ENCODE measurements at places on chromosomes 12 and 14.
A peak's percentile ranks its signal among the peaks of the same experiment; 100 is the strongest.

DNA sequence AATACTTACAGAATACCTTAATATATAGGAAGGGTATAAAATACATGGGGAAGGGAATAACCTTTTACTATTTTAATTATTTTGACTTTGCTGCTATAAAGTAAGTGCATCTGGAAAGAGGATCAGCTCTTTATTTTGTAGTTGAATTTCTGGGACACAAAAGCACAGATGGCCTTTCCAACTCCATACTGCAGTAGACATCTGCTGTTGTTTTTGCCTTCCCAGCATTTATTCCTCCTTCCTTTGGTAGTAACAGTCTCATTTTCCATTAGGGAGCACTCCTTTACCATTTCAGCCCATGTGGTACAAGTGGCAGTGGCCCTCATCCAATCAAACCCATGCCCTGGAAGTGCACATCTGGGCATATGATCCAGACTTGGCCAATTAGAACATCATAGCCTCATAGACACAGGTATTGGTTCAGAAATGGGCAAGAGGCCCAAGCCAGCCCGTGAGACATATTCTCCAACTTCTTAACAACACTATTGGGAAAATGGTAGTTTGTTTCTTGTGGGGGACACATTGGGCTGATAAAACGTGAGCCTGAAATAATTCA lies 64.8 kb upstream of the YARS2 start:
- no peak for DNase-seq

DNA sequence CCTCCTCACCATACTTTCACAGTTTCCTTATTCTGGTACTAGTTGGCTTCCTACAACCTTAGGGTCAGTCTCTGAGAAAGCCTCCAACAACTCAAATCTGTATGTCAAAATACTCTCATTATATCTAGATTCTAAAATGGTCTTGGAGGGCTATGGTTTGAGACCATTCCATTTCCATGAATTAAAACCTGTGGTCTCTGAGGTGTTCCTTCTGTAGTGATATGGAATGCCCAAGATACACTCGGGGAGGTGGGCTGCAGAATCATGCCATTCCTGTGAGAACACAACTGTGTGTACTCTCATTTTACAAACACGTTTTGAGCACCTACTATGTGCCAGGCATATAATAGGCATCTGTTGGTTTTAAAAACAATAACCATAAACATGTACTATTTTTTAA lies 74.0 kb downstream of the FERMT2 start:
- DNase-seq: no peak

- no peak for DNase-seq
Measured at GRCh38 chr12:109758426-109759420, 45.1 kb downstream of the FAM222A start.

- DNase-seq: no peak
Measured at GRCh38 chr14:95323917-95324316, 4.2 kb upstream of the CLMN start.

GRCh38 chr12:109621211-109621694 lies 47.7 kb downstream of the MVK start:
- no peak for DNase-seq

GRCh38 chr12:63206909-63207308 lies 55.9 kb upstream of the AVPR1A start:
- DNase-seq: no peak

GRCh38 chr12:79954037-79954610 lies 19.2 kb upstream of the PPP1R12A start:
- DNase-seq: no peak

DNA sequence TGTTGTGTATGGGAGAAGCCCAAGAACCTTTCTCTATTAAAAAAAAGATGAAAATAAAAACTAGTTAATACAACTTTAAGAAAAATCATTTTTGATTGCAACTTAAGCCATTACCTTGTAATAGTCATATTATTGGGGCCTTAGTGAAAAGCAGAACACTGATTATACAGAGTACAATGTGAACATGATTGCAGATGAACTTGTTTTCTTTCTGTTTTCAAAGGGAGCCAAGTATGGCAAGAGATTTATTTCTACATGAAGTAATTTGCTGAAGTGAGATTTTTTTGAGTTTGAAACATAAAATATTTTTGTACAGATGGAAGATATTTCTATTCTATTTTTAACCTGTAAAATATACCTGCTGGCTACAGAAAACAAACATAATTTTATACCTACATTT lies 104.9 kb downstream of the GPR135 start:
- DNase-seq: no peak

- peak; percentile 55 for DNase-seq
Measured at GRCh38 chr12:57093415-57094207, 4.7 kb downstream of the NAB2 start.

DNA sequence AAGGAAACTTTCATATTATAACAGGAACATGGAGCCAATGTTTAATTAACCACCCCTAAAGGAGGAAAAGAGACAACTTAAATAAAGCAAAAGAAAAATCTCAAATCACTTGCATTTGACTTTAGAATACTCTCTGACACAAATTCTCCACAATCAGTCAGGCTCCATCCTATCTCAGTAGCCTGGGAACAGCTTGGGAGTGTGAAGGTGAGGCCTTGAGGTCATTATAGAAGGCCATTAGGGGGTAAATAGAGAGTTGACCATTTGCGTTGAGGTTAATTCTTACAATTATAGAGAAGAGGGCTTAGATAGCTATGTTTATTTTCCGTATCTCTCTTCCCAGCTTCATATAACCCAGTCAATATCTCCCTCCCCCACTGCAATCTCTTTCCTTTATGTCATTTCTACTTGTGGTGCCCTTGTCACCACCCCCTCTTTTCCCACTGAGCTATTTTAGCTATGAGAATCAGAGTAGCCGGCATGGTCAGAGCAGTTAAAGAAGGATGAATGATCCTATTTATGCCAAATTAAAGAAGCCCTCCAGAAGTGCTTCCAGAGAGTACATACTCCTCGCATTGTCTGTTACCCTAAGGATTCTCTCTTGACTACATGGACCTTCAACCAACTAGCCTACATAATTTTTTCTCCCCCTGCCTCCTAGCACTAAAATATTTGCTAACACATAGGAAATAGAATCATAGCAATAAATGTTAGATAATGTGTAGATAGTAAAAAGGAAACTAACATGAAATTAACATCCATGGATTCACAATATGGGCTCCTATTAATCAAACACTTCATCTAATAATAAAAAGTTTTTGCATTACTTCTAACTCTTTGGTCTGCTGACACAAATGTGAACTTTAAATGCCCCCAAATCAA lies 135.2 kb upstream of the KRR1 start:
- DNase-seq: no peak

- DNase-seq: no peak
Measured at GRCh38 chr12:7856516-7856915, 16.2 kb downstream of the SLC2A14 start.

DNA sequence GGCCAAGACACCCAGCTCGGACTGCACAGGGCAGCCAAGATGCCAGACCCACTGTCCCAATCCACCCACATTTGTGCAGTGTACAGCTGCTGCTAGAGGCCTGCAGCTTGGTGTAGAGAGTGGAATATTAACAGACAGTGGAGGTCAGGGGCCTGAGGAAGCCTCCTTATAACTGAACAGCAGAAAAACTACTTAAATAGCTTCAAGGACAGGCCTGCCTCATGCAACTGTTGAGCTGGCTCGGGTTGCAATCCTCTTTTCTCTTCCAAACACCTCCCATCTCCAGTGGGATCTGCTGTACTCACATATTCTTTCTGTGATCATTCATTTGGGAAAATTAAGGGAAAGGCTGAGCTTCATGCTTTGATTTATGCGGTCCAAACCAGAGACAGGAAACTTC lies 1043.2 kb upstream of the TMEM132C start:
- no peak for DNase-seq

DNA sequence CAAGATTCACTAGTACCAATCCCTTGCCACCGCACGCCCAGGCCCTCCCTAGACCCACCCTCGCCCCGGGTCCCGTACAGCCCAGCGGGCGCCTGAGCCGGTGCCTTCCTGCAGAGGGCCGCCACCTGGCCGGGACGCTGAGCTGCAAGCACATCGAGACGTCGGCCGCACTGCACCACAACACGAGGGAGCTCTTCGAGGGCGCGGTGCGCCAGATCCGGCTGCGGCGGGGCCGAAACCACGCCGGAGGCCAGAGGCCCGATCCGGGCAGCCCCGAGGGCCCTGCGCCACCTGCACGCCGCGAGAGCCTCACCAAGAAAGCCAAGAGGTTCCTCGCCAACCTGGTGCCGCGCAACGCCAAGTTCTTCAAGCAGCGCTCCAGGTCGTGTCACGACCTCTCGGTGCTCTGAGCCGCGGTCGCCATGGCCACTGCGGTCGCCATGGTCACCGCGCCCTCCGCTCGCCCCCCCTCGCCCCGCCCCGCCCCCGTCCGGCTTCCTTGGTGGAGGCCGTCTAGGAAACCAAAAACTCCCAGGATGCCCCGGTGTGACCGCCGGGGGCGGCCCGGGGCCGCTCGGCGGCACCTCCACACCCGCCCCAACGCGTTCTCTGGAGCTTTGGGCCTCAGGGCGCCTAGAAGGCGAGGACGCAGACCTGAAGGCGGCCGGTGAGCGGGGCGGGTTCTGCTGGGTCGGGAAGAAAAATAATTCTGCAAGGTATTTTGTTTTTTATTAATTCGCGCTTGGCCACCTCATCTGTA lies 3.7 kb downstream of the REM2 start:
- DNase-seq: peak; percentile 83

DNA sequence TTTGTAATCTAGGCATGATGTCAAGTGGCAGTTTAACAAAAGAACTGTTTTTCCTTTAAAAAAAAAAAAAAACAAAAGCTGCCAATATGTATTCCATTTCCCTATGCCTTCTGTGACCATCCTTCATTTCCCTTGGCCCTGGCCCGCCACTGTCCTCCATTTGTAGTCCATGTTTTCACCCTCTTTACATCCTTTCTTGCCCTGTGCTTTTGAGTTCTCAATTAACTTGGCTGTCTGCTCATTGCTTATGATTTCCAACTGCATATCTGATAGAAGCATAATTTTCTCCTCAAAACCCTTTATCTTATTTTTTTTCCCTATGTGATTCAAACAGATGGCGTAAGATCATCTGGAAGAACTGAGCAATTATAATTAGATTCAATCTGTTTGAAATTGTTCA lies 297.5 kb downstream of the NAV3 start:
- DNase-seq: no peak

DNA sequence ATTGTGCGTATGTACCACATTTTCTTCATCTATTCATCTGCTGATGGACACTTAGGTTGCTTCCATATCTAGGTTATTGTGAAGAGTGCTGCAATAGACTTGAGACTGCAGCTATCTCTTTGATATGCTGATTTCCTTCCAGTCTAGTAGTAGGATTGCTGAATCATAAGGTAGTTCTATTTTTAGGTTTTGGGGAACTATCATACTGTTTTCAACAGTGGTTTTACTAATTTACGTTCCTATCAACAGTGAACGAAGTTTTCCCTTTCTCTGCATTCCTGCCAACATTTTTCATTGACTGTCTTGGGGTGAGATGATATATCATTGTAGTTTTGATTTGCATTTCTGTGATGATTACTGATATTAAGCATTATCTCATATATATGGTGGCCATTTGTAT lies 482.2 kb downstream of the SLC16A7 start:
- no peak for DNase-seq

- peak; percentile 29 for DNase-seq
Measured at GRCh38 chr12:1993341-1993740, 10.9 kb downstream of the DCP1B start.

DNA sequence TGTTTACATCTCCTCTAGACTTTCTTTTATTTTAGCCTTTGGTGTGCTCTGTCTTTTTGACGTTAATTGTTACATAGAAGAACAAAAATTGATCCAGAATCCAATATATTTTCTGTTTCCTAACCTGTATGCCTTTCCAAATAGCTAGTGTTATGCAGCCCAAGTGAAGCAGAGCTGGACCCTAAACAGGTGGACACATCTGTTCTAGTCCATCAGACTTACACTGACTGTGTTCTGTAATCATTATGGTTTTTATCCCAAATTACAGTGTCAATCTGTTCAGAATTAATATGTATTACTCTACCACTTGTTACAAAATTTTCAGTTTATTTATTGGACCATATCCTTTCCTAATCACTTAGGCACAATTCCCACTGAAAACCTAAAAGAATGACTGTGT lies 176.8 kb upstream of the FOXG1 start:
- no peak for DNase-seq

DNA sequence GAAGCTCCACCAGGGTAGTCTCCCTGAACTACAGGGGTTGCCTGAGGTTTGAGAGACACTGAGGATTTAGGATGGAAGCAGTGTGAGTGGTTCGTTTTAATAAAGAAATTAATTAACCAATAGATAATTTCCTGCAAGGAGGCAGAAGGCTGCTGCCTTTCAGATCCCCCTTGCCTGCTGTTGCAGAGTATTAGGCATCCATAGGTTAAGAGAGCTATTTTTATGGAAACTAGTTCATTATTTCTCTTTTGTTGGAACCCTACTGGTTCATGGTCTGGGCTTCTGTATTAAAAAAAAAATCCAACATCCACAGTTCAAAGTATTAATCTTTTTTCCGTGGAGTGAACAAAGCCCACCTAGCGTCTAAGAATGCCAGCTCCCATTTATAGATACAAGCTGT lies 50.5 kb upstream of the RTRAF start:
- DNase-seq: no peak

DNA sequence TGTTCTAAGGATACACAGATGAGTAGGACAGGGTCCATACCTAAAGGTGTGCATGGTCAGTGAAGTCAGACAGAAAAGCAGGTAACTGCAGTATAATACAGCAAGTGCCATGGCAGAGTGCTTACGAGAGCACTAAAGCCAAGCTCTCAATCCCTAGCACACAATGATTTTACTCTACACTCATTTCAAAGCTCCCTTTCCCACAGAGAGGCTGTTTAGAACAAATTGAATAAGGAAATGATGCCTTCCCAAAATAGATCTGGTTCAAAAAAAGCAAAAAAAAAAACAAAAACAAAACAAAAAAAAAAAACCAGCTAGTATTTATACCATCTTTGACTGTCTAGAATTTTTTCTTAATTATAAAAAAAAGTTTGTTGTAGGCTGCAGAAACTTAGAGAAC lies 74.1 kb downstream of the HECTD4 start:
- DNase-seq: no peak

DNA sequence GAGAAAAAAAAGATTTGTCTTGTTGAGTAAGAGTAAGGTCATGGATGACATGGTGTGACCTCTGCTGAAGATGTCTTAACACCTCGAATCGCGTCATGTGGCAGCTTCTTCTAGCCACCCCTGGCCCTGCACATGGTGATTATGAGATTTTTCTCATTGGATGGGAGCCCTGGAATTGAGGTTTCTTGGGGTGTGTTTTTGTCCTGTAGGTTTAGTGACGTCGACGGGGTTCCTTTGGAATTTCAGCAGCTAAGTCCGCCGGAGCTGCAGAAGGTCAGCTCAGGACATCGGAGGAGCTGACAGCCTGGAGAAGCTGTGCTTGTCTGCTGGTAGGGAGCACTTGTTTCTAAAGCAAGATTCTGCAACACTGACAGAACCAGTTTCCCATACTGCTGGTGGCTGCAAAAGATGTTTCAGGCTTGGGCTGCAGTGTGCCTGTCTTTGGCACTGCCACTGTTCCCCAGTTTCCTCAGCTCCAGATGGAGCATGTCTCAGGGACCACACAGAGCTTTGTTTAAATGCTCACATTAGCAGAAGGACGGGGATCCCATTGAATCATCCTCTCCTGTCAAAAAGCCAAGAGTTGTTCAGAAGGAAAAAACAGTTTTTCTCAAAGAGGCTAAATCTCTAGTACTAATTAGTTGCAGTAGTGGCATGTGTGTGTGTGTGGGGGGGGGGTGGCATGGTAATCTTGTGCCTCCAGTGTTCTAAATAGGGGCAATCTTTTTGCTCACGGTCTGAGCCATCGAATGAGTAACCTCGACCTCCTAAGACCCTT lies 5.2 kb upstream of the FOS start:
- DNase-seq: no peak

Data from CD4-positive, alpha-beta T cell treated with Interleukin-6 at 100 ng/mL for 8 hours (primary cell).